ENCODE measurements at places on chromosomes 5 and 9. TPM values are rescaled to one million over a fixed set of nuclear protein-coding genes. Genes with fewer than 3 reads are reported as not detected.

The IL5 gene
- total RNA-seq, result 17.5 TPM

The LRRC19 gene
- total RNA-seq, result not detected

- no peak for DNase-seq
Observed at GRCh38 chr9:75626860-75627259, 263.6 kb upstream of the PCSK5 start.

DNA sequence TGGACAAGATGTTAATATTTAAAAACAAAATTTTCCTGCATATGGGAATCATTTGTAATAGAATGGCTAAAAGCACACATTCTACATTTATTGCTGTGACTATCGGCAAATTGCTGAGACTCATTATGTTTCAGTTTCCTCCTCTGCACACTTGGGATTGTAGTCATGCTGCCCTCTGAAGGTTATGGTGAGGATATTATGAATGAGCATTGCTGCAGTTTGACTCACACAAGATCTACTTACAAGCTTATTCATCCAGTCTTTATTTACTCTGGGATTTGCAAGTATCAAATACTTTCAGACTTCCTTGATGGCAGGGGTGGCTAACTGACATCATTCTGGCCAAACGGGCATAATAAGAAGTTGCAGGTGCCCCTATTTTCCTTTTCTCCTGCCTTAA lies 9.5 kb upstream of the NFIL3 start:
- no peak for DNase-seq

DNA sequence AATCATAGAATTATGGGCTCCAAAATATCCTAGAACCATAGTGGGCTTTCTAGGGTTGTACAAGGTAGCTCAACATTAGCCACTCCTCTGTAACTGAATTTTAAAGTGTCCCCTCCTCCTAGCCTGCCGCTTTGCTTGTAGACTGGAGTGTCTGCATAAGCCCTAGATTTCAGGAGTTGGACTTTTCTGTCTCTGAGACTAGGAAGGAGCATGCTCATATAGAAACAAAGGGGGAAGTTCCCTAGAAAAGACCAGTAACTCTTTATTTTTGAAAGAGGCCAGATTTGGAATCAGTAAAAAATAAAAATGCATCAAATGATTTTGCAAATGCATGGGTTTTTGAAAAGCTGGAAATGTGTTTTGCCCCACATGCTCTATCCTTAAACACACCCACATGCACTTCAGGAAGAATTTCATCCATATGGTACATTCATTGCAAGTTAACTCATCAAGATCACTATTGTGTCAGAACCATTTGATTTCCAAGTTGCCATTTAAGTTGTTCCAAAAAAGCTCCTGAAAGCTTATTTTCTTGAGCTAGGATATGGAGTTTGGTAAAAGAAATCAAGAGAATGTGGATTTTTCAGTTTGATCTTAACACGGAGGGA lies 121.0 kb upstream of the NR3C1 start:
- DNase-seq, result no peak
